Stimulated activated CD4-positive, alpha-beta T cell treated with anti-CD3 and anti-CD28 coated beads, TNF-alpha, amount 100 ng/mL, for 1 hour (primary cell): ENCODE measurements at places on chromosomes 6 and 20.

DNA sequence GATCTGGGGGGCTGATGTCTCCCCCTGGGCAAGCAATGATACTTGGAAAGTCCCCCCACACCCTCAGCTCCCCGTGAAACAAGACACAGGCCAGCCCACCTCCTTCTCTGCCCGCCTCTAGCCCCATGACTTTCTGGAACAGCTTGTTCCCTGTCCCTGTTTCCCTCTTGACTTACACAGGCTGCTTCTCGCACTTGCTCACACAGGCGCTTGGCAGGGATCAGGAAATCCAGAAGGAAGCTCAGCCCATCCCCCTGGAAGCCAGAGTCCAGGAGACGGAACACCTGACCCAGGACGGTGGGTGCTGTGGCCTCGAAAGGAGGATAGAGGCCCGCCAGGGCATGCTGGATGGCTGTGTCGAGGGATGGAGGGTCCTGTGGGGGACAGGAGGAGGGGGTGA lies 14.8 kb downstream of the KIAA1755 start:
- no peak for DNase-seq

DNA sequence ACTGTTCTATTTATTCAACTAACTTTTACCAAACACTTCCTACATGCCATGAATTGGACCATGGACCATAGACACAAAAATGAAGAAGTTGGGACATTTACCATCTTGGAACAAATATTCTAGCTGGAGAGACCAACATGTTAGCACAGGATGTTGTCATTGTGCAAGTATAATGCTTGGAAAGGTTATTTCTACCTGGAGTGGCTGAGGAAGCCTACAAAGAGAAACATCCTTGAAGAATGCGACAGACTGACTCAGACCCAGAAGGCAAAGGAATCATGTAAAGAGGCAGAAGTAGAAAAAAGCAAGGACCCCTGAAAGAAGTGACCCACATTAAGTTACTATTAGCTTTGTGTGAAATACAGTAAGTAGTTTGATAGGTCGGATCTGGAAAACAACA lies 180.9 kb downstream of the SOD2 start:
- DNase-seq, result no peak

DNA sequence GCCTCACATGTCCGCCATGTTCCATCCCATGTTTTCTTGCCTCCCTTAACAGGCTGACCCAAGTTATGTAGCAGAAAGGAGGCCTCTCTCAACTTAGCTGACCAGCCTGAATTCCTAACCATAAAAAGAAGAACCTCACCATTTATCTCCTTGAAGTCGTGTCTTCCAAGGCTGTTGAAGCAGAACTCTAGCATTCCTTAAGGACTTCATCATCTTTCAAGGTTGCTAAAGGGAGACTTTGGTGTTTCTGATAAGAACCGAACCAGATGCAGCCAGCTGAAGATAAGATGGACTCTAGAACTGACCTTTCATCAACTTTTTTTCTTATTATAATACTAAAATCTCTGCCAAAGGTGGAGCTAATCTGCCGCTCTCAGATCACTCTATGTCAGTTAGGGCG lies 571.7 kb upstream of the SLC35B3 start:
- DNase-seq, result no peak

DNA sequence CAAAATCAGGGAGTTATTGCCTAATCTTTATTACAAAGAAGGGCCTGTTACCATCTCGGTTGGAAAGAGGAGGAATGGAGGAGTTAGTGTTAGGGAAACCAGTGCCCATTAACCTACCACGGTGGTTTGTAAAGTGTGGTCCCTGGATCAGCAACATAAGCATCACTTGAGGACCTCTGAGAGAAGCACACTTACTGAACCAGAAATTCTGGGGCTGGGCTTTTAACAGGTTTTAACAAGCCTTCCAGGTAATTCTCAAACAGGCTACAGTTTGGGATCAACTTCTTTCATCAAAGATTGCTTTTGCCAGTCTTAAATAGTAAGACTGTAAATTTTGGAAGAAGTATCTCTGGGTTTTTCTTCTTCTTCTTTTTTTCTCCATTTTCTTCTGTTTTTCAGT lies 329.5 kb upstream of the JAG1 start:
- DNase-seq, result no peak

DNA sequence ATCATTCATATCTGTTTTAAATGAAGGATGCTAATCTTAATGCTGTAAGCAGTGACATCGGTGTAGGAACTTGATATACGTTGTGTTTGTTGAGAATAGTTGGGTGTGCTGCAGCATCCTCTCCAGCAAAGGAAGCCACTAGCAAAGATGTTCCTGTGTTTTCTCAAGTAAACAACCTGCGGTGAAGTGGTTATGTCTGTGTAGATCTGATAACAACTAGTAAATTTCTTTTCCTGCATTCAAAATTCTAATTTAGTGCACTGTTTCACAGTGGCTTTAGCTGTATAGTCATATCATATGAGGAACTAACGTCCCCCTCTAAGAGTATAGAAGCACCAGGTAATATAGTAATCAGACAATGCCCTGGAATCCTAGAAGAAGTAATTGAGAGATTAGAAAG lies 38.7 kb downstream of the NCOA7 start:
- no peak for DNase-seq

GRCh38 chr6:139990026-139990686 lies 615.7 kb upstream of the CITED2 start:
- no peak for DNase-seq

DNA sequence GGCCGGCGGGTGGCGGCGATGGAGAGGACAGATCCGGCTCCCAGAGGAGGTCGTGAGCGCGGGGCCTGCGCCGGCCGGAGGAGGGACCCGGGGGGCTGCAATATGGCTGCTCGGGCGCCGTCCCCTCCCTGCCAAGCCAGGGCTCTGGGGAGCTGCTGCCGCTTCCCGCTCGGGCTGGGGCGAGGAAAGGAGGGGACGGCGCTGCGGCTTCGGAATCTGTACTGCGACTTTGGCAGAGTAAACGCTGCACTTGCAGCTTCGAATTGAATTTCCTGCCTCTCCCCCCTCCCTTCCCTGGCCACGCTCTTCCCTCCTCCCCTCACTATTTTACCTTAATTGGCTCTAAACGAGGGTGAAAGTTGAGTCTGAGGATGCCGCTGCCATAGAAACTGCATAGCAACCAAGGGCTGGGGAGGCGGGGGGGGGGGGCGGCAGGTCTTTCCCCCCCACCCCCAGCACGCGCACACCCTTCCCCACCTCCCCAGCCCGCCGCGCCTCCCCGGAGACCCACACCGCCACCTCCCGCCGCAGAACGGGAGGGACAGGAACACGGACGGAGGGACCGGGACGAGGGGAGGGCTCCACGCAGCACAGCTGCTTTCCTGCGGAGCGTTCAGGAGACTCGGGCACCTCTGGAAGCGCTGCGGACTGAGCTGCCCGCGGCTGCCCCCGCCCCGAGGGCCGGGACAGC lies 93.9 kb downstream of the RNASET2 start:
- DNase-seq, result no peak

DNA sequence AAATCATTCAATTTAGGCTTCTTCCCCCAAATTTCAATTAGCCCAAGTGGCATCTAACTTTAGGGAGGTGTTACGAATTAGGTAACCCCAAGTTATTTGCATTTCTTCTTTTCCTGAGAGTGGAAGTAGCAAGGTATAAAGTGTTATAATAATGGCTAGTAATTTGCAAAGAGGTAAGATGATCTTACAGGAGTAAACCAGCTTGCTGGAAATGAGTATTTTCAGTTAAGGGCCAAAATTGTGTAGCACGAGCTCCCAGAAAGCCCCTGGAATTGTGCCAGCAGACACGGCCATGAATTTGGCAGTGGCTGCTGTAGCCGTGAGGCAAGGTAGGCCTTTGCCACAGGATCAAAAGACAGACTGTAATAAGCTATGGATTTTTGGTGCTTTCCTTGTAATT lies 38.0 kb downstream of the CITED2 start:
- no peak for DNase-seq

GRCh38 chr20:24571159-24571558 lies 101.7 kb downstream of the SYNDIG1 start:
- no peak for DNase-seq

- DNase-seq, result no peak
Measured at GRCh38 chr6:105194591-105194990, 14.8 kb upstream of the POPDC3 start.

GRCh38 chr6:29826271-29826670 lies 1.4 kb upstream of the HLA-G start:
- DNase-seq, result no peak

DNA sequence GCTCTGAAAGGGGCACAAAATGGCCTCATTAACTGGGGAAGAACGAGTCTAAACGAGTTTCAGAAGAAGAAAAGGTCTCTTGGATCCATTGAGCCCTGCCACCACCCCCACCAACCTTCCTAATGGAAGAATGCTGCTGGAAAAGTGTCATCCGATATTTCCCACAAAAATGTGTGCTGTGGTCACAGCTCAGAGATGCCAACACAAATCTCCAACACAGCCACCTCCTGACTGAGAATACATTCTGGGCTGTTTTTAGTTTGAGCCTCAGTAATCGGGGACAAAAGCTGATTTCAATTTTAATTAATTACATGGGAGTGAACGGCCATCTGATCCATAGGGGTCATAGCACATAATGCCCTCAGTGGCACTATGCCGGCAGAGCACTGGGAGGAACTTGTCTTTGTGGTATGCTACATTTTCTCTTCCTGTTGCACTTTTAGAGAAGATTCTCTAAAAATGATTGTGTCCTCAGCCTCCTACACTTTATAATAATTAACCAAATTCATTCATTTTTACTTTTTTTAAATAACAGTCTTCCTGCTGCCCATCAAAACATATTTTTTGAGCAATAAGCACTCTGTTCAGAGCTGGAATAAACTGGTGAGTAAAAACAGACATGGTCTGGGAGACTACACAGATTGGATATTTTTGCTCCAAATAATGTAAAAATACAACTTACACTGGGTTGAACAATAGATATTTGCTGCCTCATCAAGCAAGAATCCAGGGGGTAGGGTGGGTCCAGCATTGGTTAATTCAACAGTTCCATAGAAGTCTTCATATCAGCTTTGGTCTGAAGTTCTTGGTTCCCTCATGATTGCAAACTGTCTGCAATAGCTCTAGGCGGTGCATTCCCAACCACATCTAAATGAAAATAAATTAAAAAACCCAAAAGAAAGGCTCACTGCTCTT lies 143.6 kb upstream of the TMEM170B start:
- no peak for DNase-seq

DNA sequence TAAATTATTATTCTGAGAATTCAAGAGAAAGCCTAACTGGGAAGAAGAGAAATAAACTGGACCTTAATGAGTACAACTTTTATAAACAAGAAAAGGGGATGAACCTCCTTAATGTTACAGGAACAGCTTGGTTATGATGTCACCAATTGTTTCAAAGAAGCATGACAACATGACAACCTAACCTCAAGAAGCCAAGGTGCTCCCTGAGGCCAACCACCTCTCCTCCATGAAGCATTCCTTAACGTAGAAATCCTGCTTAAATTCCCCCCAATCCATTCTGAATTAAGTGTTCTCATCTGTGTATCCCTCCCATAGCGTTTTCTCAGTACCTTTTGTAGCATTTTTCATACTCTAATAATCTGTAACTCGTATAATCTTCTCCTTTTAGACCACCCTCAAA lies 1.7 kb downstream of the HBS1L start:
- DNase-seq, result no peak

- peak; percentile 66 for DNase-seq
Measured at GRCh38 chr20:5714261-5715041, 35.8 kb upstream of the SHLD1 start.

DNA sequence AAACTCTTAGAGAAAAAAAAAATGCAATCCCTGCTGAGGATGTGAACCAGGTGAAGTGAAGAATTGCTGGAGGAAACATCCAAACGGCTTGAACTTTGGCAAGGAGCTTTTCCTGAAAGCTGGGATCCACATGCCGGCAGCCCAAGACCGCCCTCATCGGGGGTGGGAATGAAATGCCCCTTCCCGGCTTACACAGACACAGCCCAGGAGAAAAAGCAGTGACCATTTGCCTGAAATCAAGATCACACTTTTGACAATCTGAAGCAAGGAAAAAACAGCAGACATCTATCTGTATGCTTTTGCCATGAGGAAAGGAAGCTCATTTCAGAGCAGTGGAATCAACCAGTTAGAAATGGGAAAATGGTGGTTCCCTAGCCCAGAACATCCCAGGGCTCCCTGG lies 254.5 kb downstream of the TAF4 start:
- DNase-seq, result no peak

DNA sequence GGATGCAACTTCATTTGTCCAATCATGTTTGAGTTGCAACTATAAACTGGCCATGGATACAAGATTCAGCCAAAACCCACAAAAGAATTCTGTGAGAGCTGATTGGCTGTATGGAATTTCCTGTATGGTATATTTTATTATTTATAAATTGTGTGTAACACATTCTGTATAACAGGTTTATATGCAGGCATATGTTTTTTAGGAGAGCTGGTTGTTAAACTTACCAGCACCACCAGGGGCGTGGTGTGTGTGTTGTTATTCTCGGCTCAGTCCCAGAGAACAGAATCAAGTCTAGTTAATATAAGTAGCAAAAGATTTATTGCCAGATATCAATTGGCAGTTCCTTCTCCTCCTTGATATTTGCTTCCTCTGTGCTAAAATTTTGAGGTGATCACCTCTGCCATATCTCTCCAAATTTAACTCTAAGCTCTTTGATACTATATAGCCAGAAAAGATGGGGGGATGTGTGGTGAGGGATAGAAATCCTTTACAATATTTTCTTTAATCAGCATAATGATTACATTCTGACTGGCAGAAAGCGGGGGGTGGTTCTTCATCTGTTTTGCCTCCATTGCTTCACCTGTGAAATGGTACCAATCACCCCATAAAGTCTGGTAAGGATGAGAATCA lies 22.9 kb downstream of the CNBD2 start:
- no peak for DNase-seq

GRCh38 chr20:8782804-8783203 lies 286.1 kb upstream of the PLCB4 start:
- no peak for DNase-seq

DNA sequence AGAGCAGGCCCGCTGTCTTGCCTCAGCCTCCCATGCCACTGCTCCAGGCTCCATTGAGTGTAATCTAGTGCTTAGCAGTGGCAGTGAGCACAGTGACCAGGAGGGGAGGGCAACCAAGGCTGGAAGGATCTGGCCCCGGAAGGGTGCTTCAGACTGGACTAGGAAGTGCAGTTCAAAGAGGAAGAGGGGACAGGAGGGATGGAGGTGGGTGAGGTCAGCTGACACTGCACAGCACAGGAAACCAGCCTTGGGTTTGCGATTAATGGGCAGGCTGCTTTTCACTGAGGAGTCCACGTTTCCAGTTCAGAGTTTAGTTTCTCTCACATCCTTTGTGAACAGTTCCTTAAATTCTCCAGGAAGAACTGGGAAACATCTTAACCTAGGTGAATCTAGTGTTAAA lies 46.9 kb downstream of the CDS2 start:
- no peak for DNase-seq
